Stomach (tissue), 19 donors: ENCODE measurements at places on chromosomes 2 and 18. TPM values are rescaled to one million over a fixed set of nuclear protein-coding genes. Genes with fewer than 3 reads are reported as not detected.

DNA sequence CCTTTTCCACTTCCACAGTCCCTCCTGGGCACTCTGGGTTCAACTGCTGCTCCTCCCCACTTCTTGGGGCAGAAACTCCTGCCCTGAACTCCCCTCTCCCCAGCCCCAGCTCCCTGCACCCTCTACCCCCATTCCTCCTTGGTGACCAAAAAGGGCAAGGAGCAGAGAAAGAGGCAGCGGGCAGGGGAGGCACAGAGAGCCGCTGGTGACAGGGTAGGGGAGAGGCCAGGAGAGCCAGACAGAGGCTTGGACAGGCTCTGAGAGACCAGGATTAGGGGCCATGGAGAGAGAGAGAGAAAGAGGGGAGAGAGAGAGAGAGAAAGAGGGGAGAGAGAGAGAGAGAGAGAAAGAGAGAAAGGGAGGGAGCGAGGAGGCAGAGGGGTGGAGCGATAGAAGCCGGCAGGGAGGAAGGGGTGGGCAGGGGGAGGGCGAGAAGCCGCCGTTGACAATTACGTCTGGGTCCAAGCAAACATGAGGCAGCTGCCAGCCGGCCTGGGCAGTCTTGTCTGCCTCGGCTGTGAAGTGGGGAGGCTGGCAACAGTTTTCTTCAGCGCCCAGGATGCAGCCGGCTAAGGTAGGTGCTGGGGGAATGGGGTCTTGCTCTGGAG, at the start of gene KCNIP3:
TSS of gene KCNIP3 (plus strand) at position 468 of the 608 bp plus-strand sequence. CDS start at position 560, 92 bp downstream.
- H3K27ac ChIP-seq = no peak within 1 kb of the TSS
- H3K36me3 ChIP-seq = no peaks in the 10 kb centered on the region
- H3K4me3 ChIP-seq = no peak within 1 kb of the TSS
- no peaks in the 10 kb centered on the region for H3K4me1 ChIP-seq
- H3K27me3 ChIP-seq = no peaks in the 10 kb centered on the region

DNA sequence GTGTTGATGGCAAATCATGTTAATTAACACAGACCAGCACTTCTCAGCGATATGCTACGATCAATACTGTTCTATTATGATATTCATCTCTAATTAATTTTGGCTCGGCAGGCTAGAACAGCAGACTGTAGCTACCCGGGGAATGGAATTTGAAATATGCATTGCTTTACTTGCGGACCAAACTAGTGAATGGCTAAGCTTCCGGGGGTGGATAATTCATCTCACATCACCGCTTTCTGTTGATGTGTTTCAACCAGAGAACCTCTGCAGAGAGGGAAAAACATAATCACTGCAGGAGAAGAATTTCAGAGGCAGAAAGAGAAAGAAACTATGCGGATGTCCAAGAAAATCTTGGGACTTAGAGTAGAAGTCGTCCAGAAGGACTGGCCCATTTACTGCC, 490.9 kb downstream of the STK39 start:
- no peak overlapping the region for H3K27ac ChIP-seq
- H3K36me3 ChIP-seq = no peaks in the 10 kb centered on the region
- H3K27me3 ChIP-seq = no peaks in the 10 kb centered on the region
- H3K4me1 ChIP-seq = peaks cover 7% of the 10 kb centered on the region
- no peak for DNase-seq
- H3K4me3 ChIP-seq = no peak overlapping the region

- peaks cover 18% of the 10 kb centered on the region for H3K4me1 ChIP-seq
- no peak for DNase-seq
- no peaks in the 10 kb centered on the region for H3K27me3 ChIP-seq
- H3K36me3 ChIP-seq = no peaks in the 10 kb centered on the region
- H3K27ac ChIP-seq = no peak overlapping the region
These were observed 77.7 kb downstream of the MAP3K20 start for GRCh38 chr2:173153301-173153885.

DNA sequence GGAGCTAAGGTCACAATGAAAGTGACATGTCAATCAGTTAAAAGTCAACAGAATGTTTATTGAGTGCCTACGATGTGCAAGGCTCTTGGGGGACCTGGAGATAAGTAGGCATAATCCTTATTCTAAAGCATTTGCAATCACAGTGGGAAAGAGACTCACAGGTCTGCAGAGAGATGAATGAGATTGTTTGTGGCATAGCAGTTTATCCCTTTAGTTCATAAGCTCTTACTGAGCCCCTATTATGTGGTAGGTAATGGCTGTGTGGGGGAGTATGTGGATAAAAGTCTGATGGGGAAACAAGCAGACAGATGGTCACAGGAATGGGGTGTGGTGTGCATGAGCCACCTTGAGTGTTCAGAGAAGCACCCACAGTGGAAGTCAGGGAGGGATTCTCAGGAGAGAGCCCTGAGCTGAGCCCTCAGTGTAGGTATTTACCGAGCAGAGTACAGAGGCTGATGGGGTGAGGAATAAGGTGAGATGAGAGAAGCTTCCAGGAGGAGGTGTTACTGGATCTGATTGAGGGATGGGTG, 48.1 kb downstream of the EMILIN2 start:
- no peak overlapping the region for H3K4me3 ChIP-seq
- H3K27ac ChIP-seq = no peak overlapping the region
- no peak for DNase-seq
- no peaks in the 10 kb centered on the region for H3K27me3 ChIP-seq
- no peaks in the 10 kb centered on the region for H3K36me3 ChIP-seq
- H3K4me1 ChIP-seq = no peaks in the 10 kb centered on the region

GRCh38 chr18:78980279-78980771, 707 bp downstream of the SALL3 start:
- H3K27ac ChIP-seq = no peak overlapping the region
- no peaks in the 10 kb centered on the region for H3K36me3 ChIP-seq
- peak overlapping the region; percentile 11 for H3K4me3 ChIP-seq
- H3K4me1 ChIP-seq = peaks cover 21% of the 10 kb centered on the region
- H3K27me3 ChIP-seq = peaks cover 24% of the 10 kb centered on the region

ITGA4 gene
- 7.6 TPM for total RNA-seq

DNA sequence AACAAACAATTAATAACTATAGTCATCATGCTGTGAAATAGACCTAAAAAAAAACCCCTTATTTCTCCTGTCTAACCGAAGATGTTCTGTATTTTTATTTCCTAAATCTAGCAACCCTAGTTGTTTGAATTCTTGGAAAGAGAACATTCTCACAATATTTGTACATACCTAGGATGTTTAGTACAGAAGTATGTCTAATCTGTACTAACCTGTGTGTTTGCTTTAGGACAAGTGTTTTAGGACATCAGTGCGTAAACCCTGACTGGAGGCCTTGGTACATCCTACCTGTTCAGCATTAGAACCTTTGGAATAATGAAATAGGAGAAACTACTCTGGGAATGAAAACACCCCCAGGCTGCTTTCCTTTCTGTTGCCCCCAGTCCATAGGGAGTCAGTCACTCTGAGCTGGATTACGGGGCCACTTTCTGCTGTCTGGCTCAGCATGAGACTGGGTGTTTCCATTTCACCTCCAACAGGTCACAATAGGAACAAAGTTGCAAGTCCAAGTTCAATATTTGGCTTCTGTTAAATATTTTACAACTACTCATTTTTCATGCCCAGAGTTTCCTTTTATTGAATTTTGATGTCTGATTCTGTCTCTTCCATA, 114.7 kb downstream of the MTX2 start:
- no peak overlapping the region for H3K4me3 ChIP-seq
- no peaks in the 10 kb centered on the region for H3K36me3 ChIP-seq
- H3K27ac ChIP-seq = no peak overlapping the region
- no peak for DNase-seq

- no peak overlapping the region for H3K27ac ChIP-seq
- peaks cover 12% of the 10 kb centered on the region for H3K4me1 ChIP-seq
- peak; percentile 6 for DNase-seq
- H3K27me3 ChIP-seq = no peaks in the 10 kb centered on the region
These were observed 17.4 kb downstream of the TPGS2 start for GRCh38 chr18:36811430-36811829.
